ENCODE measurements at places on chromosomes 6 and 20. TPM values are rescaled to one million over a fixed set of nuclear protein-coding genes. Genes with fewer than 3 reads are reported as not detected.
A peak's percentile ranks its signal among the peaks of the same experiment; 100 is the strongest.

GRCh38 chr20:50701041-50701963, 10.0 kb upstream of the RIPOR3 start:
- no peak for DNase-seq

Gene FERMT1
- 8.3 TPM for total RNA-seq

DNA sequence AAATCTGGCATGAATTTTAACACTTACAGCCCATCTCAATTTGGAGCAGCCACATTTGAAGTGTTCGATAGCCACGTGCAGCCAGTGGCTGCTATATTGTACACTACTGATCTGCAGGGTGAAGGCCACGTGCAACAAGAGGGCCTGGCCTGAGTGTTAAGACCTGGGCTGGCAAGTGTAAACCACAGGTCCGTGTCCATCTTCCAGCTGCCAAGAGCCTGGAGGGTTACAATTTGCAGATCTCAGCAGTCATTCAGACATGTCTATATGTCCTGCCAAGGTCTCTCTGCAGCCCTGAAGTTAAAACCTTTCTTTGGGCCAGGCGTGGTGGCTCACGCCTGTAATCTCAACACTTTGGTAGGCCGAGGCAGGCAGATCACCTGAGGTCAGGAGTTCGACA, 14.1 kb downstream of the SGK2 start:
- no peak for DNase-seq

Gene CD24
- 21.5 TPM for total RNA-seq

Gene INSM1
- not detected for total RNA-seq

- DNase-seq: no peak
These were observed 30.4 kb upstream of the AHI1 start for GRCh38 chr6:135527960-135528249.

DNA sequence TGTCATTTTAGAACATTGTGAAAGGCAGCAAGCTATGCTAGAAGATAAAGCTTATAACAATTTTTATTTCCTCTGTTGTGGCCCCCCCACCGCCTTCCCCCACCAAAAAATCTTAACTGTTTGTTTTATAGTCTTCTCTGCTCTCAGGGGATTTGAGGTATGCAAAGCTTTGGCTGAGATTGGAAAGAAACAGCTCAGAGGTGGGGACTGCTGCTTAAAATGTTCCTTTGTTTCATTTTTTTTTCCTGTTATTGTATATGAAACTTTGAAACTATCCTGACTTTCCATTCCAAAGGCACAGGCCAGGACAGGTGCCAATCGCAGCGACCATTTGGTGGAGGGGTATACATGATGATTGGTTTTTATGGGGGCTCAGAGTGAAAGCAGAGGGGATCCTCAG, 114.7 kb upstream of the PHACTR1 start:
- no peak for DNase-seq

DNA sequence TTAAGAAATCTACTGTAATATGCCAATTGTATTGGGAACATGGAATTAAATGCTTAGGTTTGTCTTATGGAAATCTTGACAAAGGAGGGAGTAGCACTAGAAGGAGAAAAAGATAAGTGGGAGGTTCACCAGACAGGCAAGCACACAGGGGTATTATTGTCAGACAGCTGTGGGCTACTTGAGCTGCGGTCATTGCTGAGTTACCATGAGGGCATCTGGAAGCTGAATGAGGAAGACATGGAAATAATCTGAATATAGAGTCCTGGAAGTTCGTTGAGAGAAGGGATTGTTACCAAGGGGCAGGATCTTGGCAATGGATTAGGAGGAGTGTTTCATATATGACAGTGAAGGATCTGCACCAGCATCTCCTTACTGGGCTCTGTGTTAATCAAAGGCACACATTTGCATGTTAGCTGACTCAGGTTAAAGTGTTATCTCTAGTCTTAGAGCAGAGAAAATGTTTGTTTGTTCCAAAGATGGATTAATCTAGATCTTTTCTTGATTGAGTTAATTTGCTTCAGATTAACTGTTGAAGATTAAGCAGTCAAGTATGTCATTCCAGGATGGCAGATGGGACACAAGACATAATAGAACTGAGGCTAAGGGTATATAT, 53.0 kb upstream of the SUPT3H start:
- DNase-seq: peak; percentile 84

DNA sequence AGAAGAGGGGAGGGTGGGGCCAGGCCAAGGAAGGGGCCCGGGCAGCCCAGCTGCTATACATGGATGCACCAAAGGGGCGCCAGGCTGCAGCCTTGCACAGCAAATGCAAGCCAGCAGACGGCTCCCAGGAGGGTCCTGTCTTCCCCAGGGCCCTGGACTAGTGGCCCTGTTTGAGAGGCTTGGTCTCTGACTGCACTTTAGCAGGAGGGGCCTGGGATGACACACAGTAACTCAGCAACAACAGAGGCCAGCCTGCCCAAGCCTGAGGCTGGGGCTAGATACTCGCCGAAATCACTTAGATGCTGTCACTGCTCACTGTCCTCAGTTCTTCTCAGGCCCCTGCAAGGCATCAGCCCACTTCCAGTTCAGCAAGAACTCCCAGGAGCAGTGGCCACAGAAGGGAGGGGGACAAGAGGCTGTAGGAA, 73.5 kb downstream of the TRAM2 start:
- peak; percentile 53 for DNase-seq

Gene MOG
- not detected for total RNA-seq

Measured in LHCN-M2 (cell line).